ENCODE measurements at places on chromosomes 5 and 9. TPM values are rescaled to one million over a fixed set of nuclear protein-coding genes. Genes with fewer than 3 reads are reported as not detected.

DNA sequence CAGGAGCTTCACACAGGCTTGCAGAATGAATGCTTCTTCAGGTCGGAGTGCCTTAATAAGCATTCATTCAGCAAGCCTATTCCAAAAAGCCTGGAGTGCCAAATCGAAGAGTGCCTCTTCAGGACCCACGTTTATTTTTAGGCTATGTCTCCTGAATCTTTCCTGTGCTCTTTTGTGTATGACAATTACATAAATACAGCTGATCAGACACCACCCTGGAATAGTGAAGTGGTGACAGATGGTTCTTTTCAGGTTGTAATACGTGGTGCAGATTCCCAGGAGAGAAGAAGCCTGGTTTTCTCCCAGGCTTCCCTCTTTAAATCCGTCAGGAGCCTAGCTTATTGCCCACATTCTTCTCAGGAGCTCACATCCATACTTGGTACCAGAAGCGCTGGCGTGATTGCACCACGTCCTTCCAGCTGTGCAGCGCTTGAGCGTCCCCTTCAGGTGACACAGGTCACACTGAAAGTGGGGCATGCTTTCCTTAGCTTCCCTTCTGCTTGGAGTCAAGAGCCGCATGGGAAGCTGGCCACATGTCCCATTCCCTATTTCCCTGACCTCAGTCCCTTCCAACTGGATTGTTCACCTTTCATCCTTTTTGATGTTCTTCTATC is 123.1 kb downstream of the ADCY2 start:
- no peak for DNase-seq

GRCh38 chr9:18350995-18351595 is 122.9 kb upstream of the ADAMTSL1 start:
- no peak for DNase-seq

DNA sequence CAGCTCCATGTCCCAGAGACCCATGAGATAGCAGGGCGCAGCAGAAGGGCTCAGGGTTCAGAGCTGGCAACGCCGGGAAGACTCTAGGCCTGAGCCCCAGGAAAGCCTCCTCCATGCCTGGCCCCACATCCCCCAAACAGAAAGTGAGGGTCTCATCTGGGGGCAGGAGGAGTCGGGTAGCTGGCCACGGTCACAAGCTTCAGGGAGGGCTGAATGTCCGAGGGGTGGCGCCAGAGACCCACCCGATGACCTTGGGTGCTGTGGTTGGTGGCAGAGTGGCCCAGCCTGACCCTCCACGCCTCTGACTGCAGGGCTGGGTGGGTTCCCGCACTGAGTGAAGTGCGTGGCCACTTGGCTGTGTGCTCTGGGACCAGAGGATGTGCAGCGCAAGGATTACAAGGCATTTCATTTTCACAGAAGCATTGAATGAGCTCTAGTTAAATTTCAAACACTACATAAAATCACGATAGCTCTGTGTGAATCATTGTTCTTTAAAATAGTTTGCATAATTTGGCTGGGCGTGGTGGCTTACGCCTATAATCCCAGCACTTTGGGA is 3.0 kb downstream of the C8G start:
- DNase-seq, result no peak

DNA sequence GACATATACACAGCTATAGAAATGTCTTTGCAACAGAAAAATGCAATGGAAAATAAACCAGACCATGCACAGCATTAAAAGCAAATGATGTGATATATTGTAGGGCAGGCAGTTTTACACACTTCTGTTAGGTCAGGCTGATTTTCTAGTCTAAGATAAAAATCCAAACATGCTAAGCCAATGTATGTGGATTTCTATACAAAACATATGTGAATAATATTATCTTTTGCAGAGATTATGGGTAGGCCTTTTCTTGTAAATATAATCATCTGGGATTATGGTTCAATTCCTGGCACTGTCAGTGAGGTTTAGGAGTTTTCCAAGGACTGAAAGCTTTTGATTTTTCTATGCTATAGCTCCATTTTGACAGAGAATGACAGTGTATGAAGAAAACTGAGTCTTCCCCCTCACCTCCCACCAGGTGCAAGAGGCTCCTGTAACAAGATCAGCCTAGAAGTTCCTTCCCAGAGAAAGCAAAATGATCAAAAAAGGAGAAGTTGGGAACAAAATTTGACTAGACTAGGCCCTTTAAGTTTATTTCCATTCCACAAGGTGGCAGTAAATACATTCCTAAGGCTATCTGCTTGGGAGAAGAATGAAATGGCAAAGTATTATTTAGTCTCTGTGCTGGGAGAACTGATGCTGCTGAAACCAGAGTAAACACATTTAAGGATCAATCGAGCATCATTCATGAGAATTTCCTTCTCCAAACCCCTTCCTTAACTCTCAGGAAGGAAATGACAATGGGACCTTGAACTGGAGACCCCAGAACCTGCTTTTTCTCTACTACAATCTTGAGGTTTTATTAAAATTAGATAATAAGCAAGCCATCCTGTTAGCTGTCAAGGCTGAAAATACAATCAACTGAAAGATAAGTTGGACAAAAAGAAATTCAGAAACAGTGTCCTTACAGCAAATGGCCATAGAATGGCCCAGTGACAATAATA is 133.0 kb upstream of the TUT7 start:
- no peak for DNase-seq

The MED7 gene
- 8.1 TPM for total RNA-seq

The AGXT2 gene
- total RNA-seq, result not detected

The SOX30 gene
- not detected for total RNA-seq

The PLPP1 gene
- 509 TPM for total RNA-seq

The CD72 gene
- total RNA-seq, result 9.9 TPM
